ELR (cell line): ENCODE measurements at places on chromosomes 2 and 18.

GRCh38 chr2:36530983-36531354 is 67.0 kb downstream of the FEZ2 start:
- DNase-seq = no peak

- no peak for DNase-seq
Observed at GRCh38 chr2:64635976-64636911, 17.5 kb downstream of the SERTAD2 start.

DNA sequence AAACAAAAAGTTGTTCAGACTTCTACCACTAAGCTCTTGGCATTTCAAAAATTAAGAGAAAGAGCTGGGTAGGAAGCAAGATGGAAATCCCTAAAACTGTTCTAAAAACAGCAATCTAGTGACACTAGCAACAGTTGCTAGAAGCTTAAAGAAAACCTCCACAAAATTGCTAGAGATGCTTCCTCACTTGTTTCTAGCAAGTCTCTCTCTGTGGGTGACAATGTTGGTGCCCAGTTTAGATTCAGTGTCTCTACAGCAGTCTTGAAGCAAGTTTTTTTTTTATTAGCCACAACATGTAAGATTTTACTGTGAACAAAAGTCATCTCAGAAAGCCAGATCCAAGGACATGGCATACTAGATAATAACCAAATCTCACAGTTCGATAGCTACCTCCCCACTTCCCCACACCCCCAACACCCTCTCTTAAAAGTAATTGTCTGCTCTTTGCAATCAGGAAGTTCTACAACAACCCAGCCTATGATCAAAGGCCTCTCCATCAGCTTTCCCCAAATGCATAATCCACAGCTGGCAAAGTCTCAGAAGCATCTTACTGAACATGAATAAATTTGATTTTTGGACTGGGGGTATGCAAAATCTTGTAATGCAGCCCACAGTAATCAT is 70.0 kb downstream of the ANKRD44 start:
- DNase-seq = no peak

- no peak for DNase-seq
Observed at GRCh38 chr2:25090801-25091200, 48.9 kb downstream of the EFR3B start.

DNA sequence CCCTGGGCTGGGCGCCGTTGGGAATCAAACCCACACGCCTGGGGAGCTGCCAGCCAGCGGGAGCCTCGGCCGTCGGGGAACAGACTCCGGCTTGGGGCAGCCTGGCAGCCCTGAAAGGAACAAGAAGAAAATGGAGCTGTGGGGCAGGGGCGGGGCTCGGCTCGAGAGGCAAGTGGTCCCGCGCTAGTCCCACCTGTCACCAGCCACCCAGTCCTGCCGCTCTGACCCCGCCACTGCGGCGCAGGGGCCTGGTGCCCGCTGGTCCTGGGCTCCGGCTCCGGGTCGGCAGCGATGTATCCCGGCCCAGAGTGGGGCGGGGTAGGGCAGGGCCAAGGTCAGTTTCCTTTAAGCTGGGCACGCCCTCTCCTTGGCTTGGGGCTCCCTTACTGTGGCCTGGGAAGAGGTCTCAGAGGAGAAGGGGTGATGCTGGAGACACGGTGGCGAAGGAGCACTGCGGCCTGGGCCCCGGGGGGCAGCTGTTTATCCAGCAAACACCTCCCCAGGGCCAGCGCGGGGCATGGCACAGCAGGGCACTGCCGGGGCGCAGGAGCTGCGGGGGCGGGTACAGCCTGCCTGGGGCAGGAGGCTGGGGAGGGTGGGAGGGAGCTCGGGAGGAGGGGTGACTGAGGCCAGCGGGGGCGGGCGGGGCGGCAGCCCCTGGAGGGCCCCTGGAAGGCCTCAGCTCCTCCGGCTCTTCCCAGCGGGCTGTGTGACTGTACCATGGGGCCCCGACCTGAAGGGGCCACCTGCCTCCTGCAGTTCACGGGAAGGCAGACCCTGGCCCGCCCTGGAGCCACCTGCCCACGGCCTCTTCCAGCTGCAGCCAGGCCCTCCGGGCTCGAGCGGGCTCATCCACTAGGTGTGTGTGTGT is 15.6 kb downstream of the ODC1 start:
- peak; percentile 56 for DNase-seq

DNA sequence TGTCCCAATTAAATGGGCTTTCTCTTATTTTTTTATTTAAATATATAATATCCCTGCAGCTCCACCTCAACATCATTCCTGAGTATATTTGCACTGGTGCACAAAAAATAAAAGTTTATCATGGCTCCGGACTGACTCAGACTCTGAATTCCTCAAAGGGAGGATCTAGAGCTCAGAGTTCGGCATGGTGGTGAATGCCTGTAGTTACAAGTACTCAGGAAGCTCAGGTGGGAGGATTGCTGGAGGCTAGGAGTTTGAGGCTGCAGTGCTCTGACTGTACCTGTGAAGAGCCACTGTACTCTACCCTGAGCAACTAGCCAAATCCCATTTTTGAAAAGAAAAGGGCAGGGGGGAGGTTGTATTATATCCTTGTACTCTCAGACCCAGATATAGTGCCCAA is 52.8 kb upstream of the NRXN1 start:
- no peak for DNase-seq

DNA sequence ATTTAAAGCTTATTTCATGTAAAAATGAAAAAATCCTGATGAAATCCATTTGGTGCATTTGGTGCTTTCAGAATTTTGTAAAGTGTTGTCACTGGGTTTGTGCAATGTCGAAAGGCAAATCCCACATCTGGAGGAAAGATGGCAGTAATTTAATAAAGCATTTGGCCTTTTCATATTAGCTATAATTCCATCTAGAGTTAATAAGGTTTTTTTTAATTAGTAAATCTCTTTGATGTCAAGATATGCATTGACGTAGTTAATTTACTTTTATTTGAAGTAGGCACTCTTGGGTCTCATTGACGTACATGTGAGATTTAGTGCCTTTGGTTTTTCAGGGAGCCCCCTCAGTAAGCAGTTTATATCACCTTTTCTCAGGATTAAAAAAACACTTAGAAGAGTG is 12.3 kb upstream of the GAREM1 start:
- DNase-seq = no peak

DNA sequence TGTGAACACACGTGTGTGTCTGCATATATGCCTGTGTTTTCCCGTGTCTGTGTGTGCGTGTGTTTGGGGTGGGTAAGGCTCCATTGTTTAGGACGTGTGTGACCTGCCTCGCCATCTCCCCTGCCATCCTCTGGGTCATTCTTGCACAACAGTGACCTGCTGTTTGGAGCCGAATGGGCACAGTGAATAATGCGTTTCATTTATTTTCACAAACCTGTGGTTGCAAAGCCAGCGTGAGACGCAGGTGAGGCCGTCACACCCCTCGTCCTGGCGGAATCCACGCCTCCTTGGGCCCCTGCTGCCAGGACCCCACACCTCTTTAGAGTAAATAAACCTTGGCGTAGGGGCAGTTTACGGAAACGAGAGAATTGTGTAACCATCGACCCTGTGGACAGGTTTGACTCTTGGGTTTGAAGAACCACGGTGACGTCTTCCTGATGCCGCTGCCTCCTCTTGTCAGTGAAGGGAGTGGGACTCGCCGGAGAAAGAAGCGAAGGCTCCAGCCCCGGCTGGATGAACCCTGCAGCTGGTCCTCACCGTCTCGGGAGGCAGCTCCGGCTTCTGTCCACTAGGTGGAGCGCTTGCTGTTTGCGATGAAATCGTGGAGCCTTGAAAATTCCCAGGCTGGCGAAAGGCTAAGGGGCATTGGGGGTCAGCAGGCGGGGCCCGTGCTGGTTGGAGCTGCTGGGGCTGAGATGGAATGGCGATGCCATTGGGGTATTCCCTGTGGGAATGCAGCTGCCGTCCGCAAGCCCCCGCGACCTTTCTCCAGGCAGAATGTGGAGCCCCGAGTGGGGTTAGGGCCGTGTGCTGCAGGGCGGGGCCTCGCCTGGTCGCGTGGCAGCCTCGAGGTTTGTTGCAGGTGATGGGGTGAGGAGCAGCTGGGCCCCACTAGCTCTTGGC is 81.1 kb downstream of the RTP5 start:
- peak; percentile 74 for DNase-seq

- no peak for DNase-seq
Observed at GRCh38 chr2:83970217-83970929, 488.7 kb downstream of the SUCLG1 start.

GRCh38 chr2:239806276-239806675 is 218.9 kb downstream of the NDUFA10 start:
- DNase-seq = no peak

- DNase-seq = peak; percentile 71
Observed at GRCh38 chr2:85421260-85422071, 3.0 kb downstream of the SH2D6 start.

DNA sequence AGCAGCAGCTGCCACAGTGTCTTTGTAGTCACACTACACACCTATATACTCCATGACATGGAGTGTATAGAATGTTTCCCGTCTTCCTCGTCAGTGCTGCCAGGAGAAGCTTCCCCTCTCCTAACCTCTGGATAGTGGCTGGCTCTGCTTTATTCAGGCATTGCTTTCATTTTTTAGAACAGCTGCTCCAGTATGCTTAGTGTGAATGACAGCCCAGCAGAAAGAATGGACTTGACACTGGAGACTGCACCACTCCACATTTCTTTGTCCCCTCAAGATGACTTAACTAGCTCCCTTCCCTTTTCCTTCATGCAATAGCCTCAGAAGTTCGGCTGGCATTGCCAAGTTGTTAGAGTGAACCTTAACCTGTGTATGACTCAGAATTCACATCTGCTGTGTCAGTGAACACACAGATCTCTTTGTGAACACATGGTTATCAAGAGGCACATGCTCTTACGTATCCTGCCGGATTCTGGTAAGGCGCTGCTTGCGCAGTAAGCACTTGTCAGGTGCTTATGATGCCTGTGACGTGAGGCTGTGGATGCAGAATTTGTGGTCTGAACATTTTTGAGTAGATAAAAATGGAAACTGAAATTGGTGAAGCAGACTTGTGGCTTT is 73.9 kb downstream of the NEDD4L start:
- DNase-seq = peak; percentile 75

DNA sequence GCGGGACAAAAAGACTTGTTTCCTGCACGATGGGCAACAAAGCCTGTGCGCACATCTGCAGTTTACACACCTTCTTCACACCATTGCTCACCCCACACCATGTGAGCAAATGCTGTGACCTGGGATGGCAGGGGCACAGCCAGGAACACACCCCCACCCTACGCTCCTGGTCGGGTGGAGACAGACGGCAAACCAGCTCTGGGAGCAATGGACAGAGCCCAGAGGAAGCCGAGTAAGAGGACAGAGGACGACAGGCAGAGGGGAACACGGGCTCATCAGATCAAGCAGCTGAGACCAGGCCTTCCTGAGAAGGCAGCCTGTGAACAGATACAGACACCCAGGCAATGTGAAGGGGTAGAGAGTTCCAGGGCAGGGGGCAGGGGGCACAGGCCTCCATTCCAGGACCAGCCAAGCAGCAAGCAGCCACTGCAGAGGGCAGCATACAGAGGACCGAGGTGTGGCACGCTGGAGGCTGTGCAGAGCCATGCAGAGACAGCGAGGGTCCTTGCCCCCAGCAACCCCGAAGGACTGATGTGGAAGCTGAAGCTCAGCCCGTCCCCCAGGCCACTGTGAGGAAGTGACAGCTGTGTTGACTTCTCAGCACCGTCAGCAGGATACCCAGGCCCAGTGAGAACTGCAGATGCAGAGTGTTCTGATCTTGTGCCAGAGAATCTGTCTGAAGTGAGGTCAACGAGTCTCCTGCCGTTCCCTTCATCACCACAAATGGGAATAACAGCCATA is 46.2 kb downstream of the PARD6G start:
- DNase-seq = no peak

DNA sequence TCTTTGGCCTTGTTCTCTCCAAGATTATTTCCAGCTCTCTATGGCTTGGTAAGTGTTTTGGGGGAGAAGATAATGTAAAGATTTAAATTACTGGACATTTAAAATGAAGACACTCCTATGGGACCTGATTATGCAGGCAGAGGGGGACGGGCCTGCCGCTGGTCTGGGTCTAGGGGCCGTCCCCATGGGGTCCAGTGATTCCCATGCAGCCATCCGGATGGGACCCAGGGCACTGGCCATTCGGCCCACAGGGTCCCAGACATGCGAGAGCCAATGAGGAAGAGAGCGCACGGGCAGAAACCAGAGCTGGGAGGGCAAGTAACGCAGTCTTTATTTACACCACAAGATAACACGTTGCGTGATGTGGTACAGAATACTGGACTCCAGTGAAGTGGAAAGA is 200.0 kb downstream of the TWIST2 start:
- no peak for DNase-seq

- peak; percentile 72 for DNase-seq
Observed at GRCh38 chr18:31010601-31011000, 31.9 kb downstream of the DSC3 start.

DNA sequence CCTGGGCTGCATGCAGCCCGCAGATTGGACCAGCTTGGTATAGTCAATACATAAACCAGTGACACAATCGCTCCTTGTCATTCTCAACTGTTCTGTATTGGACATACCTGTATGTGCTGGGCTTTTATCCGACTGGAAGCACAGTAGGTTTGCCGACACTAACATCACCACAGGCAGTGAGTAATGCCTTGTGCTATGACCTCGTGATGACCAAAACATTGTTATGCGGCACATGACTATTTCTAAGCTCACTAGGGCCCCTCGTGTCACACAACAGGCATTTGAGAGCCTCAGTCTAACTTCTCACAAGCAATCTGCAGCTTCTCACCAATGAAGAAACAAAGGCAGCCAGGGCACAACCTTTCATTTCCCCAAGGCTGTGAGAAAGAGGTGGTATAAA is 320.8 kb downstream of the AFF3 start:
- DNase-seq = peak; percentile 97
